Activated CD4-positive, alpha-beta T cell treated with anti-CD3 and anti-CD28 coated beads, Interleukin-2, amount 50 U/mL, for 24 hours (primary cell): ENCODE measurements at places on chromosomes 11 and 22.

- no peak for DNase-seq
Measured at GRCh38 chr11:12116425-12117032, 6.1 kb downstream of the MICAL2 start.

- no peak for DNase-seq
Measured at GRCh38 chr11:69686856-69687255, 11.7 kb upstream of the LTO1 start.

GRCh38 chr11:119712006-119712405 lies 17.0 kb downstream of the NECTIN1 start:
- no peak for DNase-seq

GRCh38 chr11:15293975-15294620 lies 179.4 kb downstream of the INSC start:
- no peak for DNase-seq

- no peak for DNase-seq
Measured at GRCh38 chr11:91209306-91209705, 986.5 kb upstream of the CHORDC1 start.

- DNase-seq, result no peak
Measured at GRCh38 chr11:103257360-103257759, 148.1 kb downstream of the DYNC2H1 start.

DNA sequence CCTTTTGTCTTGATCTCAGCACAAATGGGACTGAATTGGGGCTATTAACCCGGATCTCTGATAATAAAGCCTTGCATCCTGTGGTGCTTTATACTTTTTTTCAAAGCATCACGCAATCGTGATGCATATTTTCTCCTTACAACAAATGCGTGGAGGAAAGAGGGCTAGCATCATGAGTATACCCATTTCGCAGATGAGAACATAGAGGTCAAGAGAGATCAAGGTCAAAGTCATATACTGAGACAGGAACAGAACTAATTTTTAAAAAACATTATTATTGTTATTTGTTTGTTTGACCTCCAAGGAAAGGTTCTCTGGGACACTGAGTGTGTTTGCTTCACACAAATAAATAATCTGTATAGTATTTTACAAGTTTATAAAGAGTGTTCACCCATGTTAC lies 191.2 kb downstream of the ST3GAL4 start:
- DNase-seq, result no peak
